ENCODE measurements at places on chromosomes 4 and X. TPM values are rescaled to one million over a fixed set of nuclear protein-coding genes. Genes with fewer than 3 reads are reported as not detected.
A peak's percentile ranks its signal among the peaks of the same experiment; 100 is the strongest.

- DNase-seq = no peak
Observed at GRCh38 chr4:141569141-141569540, 67.2 kb upstream of the IL15 start.

Gene SPIN2A
- 3.7 TPM for total RNA-seq

DNA sequence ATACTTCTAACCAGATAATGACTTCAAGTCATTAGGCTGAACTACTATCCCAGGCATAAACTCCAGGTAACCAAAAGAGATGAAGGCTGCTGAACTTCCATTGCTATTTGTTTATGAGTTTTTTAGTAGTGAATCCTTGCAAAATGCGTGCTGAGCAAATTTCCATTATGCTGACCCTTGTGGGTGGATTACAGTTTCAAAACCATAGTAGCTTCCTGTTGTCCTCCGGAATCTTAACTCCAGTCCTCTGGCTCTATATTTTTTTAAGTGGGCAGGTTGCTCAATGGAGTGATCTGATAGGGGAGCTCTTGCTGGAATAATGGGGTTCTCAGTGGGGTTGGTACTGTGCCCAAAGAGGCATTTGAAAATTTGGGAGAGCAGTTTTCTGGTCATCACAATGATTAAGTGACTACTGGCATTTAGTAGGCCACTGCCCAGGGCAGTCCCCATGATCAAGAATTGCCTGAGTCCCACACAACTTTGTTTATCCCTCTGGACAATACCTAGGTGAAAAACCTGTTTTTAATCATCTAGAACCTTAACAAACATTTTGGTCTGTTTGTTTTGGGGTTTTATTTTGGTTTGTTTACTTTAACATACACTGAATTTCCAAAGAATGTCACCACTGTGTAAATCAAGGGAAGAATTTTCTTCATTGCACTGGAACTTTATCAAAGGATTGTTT lies 302.3 kb upstream of the GATB start:
- DNase-seq = no peak

Gene ODAPH
- not detected for total RNA-seq

DNA sequence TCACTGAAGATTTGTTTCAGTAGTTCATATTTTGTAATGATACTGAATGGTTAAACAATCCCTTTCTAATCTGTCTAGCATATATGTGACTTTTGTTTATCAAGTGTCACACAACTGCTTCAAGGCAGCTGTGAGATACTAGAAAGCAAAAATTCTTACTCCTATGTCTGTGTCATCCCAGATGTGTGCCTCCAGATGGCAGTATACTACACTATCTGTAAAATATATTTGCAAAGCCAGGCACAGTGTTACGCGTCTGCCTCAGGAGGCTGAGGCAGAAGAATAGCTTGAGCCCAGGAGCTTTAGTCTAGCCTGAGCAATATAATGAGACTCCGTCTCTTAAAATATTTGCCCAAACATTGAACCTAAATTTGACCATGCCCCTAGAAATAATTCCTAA lies 4.0 kb downstream of the NUDT10 start:
- peak; percentile 67 for DNase-seq

DNA sequence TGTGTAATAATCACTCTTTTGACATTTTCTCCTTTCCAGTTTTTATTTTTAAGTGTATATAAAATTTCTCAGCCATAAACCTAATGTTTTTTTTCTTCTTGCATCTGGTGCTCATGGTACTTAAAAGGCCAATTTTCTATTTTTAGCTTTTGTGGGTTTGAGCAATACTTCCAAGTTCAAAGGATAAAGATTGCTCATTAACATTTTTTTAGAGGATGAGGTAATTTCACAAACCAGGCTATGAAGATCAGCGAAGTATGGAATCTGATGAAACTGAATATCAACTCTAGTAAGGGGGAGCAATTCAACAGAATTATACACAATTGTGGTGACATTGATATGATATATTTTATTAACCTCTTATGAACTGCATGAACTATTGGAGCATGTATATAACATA lies 25.8 kb upstream of the KLHL34 start:
- DNase-seq = no peak

- DNase-seq = peak; percentile 17
Observed at GRCh38 chr4:72974694-72975487, 94.6 kb downstream of the COX18 start.

Gene GAGE13
- not detected for total RNA-seq

GRCh38 chr4:132818091-132818490 lies 331.0 kb upstream of the PCDH10 start:
- DNase-seq = peak; percentile 37

Gene PCDH7
- total RNA-seq = 224 TPM

Gene FMR1NB
- not detected for total RNA-seq

Gene PHEX
- total RNA-seq = 0.37 TPM

- no peak for DNase-seq
Observed at GRCh38 chr4:143514901-143515300, 1.4 kb downstream of the SMARCA5 start.

- no peak for DNase-seq
Observed at GRCh38 chr4:88134536-88135355, 23.7 kb downstream of the ABCG2 start.

Gene MAGEA4
- total RNA-seq = not detected

Gene PRKX
- 42.6 TPM for total RNA-seq

Gene FAT1
- total RNA-seq = 107 TPM

- no peak for DNase-seq
Observed at GRCh38 chr4:40648742-40649281, 19.1 kb upstream of the RBM47 start.

DNA sequence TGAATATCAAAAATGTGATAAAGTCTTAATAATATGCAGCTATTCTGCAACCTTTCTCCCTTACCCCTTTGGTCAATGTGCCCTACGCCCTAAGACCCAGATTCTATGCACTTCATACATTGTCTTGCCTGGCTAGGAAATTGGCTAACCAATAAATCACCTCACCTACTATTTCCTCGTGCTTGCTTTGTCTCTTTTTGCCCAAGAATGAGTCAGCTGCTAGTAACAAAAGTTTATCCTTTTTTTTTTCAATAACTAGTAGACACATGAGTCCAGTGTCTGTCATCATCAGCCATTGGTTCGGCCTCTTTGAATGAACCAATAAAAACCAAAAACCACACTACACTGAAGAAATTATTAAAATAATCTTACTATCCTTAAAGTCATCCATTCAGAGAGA lies 387.1 kb downstream of the PPP3CA start:
- DNase-seq = no peak

DNA sequence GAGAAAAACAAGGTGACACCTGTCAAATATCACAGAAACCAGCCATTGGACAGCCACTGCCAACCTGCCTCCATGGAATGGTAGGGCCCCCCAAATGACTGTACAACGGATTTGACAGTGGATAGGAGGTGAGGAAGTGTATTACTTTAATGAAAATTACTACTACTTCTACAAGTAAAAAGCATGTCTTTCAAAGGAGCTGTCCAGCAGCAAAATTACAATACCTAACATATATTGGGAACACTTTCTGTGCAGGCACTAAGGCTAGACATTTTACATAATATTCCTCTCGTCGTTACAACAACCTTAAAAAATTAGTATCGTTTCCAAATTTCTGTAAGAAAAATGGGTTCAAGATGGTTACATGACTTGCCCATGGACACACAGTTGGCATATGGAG lies 14.9 kb downstream of the PPP3CA start:
- no peak for DNase-seq

Gene PAK3
- 0.61 TPM for total RNA-seq

DNA sequence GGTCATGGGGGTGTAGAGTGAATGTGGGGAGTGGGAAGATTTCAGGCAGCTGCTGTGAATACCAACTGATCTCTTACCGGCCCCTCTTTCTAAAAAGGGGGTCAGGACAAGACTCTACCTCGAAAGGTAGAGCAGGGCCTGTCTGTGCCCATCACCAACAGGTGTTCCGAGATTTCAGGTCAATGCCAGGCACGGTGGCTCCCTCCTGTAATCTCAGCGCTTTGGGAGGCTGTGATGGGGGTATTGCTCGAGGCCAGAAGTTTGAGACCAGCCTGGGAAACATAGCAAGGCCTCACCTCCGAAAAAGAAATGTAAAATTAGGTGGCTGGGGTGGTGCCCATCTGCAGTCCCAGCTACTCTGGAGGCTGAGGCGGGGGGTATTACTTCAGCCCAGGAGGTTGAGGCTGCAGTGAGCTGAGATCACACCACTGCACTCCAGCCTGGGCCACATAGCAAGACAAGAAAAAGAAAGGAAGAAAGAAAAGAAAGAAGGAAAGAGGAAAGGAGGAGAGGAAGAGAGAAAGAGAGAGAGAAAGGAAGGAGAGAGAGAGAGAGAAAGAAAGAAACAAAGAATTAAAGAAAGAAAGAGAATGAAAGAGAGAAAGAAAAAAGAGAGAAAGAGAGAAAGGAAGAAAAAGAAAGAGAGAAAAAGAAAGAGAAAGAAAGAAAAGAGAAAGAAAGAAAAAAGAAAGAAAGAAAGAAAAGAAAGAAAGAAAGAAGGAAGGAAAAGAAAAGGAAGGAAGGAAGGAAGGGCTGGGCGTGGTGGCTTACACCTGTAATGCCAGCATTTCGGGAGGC lies 50.1 kb downstream of the CRLF2 start:
- no peak for DNase-seq

DNA sequence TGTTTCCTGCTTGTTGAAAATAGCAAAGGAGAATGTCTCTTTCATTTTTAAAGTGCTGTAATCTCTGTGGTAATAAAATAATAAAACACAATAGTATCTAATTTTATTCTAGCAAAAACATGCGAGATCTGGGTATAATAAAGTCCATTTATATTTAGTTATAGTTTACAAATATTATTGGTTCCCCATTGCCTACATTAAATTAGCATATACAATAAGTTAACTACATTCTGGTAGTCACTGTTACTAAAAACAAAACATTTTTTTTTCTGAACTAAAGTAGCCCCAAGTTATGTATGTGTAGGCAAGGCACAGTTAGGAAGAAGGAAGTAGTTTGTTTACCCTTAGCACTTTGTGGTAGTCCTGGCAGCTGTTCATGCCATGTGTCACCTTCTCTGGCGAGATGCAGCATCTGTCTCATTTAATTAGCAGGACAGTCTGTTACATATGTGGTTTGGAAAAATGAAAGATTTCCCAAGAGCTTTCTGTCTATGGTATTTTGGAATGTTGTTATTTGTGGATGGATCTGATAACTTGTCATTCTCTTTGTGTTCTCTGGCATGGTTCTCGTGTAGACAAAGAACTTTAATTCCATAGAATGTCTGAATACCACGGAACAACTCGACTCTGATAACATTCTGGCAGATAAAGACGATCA lies 231.3 kb upstream of the PITX2 start:
- no peak for DNase-seq

GRCh38 chr4:3128058-3128457 lies 53.6 kb downstream of the HTT start:
- DNase-seq = no peak

GRCh38 chr4:48109413-48110263 lies 24.4 kb downstream of the TXK start:
- DNase-seq = peak; percentile 77

Gene EXOSC9
- 79.0 TPM for total RNA-seq

GRCh38 chrX:135985973-135986310 lies 707 bp downstream of the SLC9A6 start:
- no peak for DNase-seq

Gene CCDC110
- total RNA-seq = not detected

DNA sequence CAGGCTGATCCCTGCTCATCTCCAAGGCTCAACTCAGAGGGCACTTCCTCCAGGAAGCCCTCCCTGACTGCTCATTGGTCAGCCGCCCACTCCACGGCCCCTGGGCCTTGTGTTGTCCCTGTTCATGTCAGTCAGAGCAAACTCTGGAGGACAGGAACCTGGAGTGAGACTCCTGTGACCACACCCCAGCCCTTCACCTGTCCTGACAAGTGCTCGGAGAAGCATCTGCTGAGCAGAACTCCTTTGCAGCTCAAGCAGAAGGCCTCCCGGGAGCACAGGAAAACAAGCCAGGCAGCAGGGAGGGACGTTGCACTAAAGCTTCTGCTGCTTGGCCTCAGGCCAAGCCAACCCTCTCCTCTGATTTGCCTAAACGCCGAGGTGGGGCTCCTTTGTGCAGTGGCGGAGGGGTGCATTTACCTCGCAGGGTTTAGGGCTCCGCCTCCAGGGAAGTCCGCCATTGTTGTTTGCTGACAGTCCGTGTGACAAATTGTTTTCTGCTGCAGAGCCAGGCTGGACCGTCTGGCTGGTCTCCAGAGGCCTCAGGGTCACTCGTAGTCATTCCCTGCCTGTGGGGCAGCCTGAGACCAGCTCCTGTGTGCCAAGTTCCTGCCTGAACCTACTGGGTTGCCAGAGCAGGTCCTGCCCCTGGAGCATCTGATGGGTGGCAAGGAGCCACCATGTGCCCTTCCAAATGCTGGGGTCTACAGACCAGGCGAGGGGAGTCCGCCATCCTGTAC lies 61.8 kb downstream of the C4orf50 start:
- peak; percentile 67 for DNase-seq

GRCh38 chr4:89242864-89243732 lies 64.5 kb downstream of the GPRIN3 start:
- no peak for DNase-seq

Gene PITX2
- 0.90 TPM for total RNA-seq

GRCh38 chrX:130539721-130540321 lies 138.0 kb downstream of the RBMX2 start:
- peak; percentile 57 for DNase-seq

Gene MBTPS2
- 23.2 TPM for total RNA-seq

Gene GPR50
- total RNA-seq = not detected

Gene L1CAM
- total RNA-seq = 0.64 TPM

Gene PPARGC1A
- not detected for total RNA-seq

- no peak for DNase-seq
Observed at GRCh38 chr4:152917543-152918395, 18.4 kb upstream of the FHDC1 start.

DNA sequence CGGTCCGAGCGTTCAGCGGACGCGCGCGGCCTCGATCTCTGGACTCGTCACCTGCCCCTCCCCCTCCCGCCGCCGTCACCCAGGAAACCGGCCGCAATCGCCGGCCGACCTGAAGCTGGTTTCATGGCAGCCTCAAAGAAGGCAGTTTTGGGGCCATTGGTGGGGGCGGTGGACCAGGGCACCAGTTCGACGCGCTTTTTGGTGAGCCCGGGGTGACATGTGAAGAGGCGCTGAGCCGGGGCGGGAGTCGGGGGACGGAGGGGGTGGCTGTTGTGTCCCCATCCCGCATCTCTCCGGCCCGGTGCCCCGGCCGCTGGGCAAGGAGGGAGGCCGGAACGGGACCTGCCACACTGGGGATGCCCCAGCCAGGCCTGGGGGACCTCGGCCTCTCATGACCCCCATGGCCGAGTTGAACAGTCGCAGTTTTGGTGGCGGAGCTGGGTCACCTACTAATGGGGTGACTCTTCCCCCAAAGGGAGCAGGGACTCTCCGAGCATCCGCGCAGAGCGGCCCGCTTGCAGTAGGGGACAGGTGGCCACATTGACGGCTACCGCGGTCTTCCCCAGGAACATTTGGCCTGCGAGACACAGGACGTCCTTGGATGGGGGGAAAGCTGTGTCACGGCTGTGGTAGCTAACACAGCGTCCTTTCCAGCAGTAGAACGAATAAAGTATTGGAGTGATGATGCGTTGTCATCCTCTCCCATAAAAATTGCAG lies at the start of gene GK:
TSS of gene GK (plus strand) at position 9 of the 717 bp plus-strand sequence. CDS start at position 124, 115 bp downstream.
- DNase-seq = peak; percentile 2
